ENCODE measurements at places on chromosomes 7 and 10.

- DNase-seq = no peak
Measured at GRCh38 chr7:101589976-101590662, 39.0 kb downstream of the MYL10 start.

DNA sequence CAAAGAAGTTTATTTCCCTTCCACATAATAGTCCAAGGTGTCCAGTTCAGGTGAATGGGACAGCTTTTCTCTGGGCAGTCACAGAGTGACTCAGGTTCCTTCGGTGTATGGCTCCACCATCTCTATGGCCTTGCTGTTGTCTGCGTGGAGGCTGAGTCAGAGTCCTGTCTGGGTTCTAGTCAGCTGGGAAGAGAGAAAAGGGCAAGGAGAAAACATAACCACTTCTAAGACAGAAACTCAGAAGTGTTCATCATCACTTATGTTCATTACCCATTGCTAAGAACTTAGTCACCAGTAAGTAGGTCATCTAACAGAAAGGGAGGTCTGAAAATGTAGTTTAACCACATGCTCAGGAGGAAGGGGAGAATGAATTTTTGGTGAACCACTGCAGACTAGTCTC is 32.4 kb upstream of the CCDC7 start:
- no peak for DNase-seq

DNA sequence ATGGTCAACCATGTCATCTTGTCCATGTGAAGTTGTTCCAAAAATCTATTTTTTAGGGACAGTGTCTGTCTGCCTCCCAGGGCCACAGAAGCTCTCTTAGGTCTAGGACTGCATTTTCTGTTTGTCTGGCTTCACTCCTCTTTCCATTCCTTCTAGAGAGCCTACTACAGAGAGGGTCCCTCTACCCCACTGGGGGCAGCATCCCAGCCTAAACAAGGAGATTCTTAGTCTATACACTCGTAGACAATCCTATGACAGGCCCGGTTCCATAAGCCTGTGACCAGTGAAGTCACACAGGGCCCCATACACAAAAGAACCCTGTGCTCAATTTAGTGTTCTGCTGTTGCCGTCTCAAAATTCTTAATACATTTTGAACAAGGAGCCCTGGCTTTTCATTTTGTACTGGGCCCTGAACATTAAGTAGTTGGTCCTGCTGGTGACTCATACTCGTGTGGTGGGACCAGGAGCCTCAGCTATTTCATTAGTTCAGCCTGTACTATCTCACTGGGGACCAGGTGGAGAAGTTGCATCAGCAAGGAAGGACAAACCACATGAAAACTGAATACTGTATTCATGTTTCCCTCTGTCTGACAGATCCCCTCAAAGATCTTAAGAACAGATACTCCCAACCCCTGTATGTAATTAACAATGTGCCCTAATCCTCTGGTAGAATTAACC is 23.5 kb upstream of the FAM180A start:
- DNase-seq = no peak

DNA sequence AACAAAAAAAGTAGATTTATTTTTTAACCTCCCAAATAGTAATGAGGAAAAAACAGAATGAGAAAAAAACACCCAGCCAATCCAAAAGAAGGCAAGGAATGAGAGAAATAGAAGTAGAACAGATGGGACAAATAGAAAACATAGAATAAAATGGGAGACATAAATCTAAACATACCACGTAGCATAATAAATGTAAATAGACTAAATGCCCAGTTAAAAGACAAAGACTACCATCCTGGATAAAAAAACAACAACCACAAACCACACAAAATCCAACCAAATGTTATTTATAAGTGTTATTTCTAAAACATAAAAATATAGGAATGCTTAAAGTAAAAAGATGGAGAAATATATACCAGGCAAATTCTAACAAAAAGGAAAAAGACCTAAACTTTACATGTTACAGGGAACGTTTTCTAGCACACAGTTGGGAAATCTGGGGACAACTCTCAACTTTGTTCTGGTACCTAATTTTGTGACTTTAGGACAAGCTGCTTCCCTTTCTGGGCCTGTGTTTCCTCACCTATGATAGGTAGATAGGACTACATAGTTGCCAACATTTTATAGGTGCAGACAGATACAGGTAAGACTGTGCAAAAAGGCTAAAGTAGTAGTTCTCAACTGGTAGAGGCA is 98.4 kb downstream of the SPDYE5 start:
- no peak for DNase-seq

DNA sequence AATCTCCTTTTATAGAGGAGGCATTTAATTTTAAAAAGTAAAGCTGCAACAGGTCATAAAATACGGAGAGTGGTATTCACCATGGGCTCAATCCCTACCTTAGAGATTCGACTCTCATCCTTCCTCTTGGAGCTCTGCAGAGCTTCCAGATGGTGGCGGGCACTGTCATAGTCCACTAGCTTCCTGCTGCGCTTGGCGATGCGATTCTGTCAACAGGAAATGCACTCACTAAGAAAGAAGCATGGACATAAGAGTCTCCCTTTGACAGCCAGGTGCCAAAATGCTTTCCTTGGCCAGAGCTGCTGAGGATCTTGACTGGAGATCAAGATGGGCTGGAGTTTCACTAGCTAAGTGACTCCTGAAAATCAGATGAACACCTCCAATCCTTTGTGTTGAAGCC is 154.4 kb downstream of the AMPH start:
- no peak for DNase-seq

DNA sequence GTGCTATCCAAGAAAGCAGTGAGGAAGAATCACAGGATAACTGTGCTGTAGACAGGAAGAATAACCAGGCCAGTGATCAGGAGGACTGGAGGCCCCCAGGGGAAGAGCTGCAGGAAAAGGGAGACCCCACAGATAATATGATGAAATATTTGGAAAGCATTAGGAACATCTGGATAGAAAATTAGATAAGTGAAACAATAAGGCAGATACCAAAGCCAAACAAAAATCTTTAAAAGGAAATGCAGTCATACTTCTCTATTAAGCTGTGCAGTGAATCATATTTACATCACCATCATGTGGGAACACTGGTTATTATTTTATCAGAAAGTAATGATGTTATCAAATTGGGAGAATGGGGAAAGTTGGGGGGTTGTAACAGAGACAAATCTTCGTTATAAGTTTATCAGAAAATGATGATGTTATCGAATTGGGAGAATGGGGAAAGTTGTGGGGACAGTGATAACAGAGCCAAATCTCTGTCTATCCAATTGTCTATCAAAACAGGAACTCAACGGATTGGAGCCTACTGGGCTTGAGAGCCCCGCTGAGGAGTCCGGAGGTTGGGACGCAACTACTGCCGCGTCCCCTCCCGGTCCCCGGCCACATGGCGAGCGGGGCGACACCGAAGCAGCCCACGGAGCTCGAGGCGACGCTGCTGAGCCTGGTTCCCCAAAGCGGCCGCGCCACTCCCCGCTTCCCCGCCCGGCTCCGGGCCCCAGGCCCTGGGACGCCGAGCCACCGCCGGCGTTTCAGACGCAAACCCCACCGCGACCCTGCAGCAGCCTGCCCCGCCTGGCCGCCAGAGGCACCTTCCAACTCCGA is 14.0 kb upstream of the RALA start:
- no peak for DNase-seq

GRCh38 chr10:127734753-127735152 is 2.2 kb upstream of the FOXI2 start:
- no peak for DNase-seq

- DNase-seq = no peak
Measured at GRCh38 chr7:81195033-81195432, 276.2 kb upstream of the SEMA3C start.

DNA sequence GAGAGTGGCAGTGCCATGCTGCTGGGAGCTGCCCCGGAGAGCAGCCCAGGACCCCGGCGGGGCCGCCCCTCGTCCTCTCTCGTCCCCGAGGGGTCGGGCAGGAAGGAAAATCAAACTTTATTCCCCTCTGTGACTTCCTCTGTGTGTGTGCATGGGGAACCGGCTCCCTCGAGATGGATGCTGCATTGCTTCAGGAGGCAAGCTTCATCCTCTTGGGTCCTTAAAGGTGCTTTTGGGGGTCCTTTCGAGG is 726 bp downstream of the MCU start:
- DNase-seq = no peak

DNA sequence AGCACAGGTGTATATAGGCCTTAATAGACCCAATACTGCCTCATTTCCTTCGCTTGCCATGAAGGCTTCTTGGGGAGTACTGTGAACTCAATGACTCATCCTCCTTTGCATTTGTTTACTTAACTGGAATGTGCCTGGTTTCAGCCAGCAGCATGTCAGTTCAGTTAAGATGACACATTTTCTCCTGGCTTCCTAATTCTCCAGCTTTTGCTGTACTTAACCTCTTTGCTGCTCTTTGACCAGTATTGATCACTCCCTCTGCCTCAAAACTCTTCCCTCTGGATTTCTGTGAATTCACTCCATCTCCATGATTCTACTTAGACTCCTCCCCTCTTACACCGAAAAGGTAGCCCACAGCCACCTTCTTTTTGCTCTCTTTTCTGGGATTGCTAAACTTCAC is 135.7 kb downstream of the MAGI2 start:
- no peak for DNase-seq

- DNase-seq = no peak
Measured at GRCh38 chr7:157714166-157715070, 377.6 kb downstream of the DNAJB6 start.

- DNase-seq = no peak
Measured at GRCh38 chr10:86599041-86599440, 55.3 kb upstream of the OPN4 start.

DNA sequence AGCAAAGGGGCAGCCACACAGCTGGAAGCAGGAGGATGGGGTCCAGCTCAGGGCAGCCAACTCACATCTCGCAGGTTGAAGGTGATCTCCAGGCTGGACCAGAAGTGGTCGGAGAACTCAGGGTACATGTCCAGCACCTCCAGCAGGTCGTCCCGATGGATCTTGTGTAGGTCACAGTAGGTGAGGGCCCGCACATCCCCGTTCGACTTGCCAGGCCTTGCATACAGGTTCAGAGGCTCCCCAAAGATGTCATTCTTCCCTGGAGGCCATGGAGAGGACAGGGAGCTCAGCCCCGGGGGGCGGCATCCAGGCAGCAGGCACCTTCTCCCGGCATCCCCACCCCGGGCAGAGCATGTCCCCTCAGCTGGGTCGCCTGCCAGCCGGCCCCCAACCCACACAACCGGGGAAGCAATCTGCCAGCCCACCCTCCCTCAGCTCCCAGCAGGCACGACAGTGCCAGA is 29.3 kb downstream of the KCNH2 start:
- no peak for DNase-seq

- no peak for DNase-seq
Measured at GRCh38 chr7:80284855-80285254, 150.2 kb downstream of the GNAI1 start.

DNA sequence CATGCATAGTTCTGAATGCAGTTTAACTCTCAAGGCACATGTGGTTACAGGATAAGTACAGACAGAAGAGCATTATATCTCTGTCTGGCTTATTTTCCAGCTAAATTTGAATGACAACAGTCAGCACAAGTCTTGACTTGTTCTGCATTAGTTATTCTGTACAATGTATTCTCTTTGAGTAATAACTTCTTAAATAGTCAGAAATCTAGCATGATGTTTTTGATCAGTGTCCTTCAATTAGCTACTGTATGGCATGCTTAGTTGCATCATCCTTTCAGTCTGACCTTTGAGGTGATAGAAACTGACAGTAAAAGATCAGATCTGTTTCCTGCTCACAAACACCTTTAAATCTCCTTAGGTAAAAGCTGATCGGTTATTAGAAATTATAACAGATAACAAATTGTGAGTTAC is 118.1 kb downstream of the ARL4A start:
- DNase-seq = no peak

DNA sequence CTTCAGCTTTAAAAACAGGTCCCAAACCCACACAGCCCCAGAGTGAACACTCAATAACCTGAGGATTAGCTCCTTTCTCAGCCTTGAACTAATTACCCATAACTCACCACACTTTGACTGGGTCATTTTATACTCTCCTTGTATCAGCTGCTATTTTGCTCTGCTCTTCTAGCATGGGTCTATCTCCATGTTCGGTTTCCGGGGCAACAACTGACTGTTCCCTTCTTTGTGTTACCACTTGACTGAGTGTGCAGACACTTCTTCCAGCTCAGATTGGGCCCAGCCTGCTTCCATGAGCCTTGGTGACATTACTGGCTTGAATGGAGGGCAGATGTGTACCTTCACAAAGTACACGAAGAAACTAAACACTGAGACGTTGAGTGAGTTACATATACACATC is 31.5 kb upstream of the PRPS1L1 start:
- no peak for DNase-seq

DNA sequence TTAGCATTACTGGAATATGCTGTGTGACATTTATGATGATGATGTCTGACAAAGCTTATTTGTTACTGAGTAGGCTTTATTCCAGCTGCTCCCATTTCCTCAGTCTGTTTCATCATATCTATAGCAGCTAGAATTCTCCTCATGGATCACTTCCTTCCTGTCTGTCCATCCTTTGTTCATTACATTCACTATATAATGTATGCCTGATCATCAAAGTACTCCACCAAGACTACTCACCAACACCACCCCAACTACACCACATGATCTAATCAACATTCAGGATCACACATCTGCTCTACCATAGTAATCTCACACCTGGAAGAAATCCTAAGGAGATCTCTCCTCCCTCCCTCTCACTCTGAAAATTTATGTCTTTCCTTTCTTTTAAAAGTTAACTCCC is 61.3 kb downstream of the APBB1IP start:
- no peak for DNase-seq

GRCh38 chr7:55108818-55109217 is 90.0 kb downstream of the EGFR start:
- no peak for DNase-seq

DNA sequence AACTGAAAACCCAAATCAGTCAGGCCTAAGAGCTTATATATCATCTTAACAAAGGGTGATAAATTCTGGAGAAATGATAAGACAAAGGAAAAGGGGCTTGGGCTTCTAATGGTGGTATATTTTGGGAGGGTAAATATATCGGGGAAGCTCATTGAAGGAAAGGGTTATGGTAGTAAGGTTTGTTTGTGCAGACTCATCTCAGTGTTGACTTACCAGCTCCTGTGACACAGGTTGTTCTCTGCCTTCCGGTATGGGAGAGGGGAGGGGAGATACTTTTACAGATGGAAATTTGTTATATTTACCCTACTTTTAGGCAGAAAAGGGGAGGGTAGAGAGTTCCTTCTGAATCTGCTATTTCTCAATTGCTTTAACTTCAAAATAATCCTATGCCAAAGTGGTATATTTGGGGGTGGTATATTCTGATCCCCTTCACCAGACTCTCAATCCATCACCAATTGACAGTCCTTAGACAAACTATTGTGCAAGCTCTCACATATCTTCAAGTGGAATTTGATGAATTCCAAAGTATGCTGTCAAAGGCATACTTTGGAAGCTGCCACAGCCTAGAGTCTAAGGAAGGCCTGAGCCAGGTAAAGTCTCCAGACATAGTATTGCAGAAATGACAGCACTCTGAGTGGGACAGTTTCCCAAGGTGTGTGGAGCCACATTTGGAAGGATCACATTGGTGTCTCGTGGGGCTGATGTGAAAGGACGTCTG is 13.3 kb upstream of the PAPSS2 start:
- no peak for DNase-seq
